Cortex of kidney (tissue), 1 donor: ENCODE measurements at places on chromosomes 12 and 14.

GRCh38 chr12:29230800-29231560 lies 81.9 kb downstream of the FAR2 start:
- no peak for DNase-seq

DNA sequence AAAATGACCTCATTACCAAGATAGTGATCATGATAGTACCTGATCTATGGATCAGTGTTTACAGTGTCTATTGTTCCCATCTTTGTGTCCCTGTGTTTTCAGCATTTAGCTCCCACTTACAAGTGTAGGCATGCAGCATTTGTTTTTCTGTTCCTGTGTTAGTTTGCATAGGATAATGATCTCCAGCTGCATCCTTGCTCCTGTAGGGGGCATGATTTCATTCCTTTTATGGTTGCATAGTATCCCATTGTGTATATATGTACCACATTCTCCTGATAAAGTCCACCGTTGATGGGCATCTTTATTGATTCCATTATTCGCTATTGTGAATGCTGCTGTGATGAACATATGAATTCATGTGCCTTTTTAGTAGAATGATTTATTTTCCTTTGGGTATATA lies 215.4 kb upstream of the NAV3 start:
- DNase-seq, result no peak

- no peak for DNase-seq
These were observed 2.7 kb downstream of the TMTC3 start for GRCh38 chr12:88144546-88145468.

- no peak for DNase-seq
These were observed 235.8 kb upstream of the DCN start for GRCh38 chr12:91418221-91419090.

- DNase-seq, result no peak
These were observed 18.5 kb upstream of the KLRD1 start for GRCh38 chr12:10289005-10289754.

- DNase-seq, result no peak
These were observed 31.4 kb downstream of the VWF start for GRCh38 chr12:6092784-6093722.

GRCh38 chr12:94073441-94074051 lies 74.8 kb upstream of the PLXNC1 start:
- no peak for DNase-seq

DNA sequence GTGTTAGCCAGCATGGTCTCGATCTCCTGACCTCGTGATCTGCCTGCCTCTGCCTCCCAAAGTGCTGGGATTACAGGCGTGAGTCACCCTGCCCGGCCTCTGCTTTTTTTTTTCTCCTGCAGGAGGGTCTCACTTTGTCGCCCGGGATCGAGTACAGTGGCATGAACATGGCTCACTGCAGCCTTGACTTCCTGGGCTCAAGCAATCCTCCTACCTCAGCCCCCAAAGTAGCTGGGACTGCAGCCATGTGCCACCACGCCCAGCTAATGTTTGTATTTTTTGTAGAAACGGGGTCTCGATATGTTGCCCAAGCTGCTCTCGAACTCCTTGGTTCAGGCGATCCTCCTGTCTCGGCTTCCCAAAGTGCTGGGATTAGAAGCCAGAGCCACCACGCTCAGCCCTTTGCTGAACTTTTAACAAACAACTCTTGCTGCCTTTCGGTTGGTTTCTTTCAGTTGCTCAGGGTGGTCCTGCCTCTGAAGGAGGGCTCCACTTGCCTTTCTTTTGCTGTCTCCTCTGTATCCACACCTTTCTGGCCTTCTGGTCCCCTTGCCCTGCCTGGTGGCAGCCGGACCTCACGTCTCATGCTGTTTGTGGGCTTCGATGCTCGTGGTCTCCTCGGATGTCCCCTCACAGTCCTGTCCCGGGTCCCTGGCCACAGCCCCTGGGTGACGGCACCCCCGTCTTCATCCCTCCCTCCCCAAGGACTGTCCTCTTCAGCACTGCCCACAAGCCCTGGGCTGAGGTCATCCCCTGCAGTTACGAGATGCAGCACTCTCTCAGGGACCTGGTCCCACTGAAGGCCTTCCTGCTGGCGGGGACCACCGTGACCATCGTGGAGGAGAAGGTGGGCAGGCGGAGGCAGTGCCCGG lies 3.8 kb upstream of the B3GNT4 start:
- DNase-seq, result no peak

DNA sequence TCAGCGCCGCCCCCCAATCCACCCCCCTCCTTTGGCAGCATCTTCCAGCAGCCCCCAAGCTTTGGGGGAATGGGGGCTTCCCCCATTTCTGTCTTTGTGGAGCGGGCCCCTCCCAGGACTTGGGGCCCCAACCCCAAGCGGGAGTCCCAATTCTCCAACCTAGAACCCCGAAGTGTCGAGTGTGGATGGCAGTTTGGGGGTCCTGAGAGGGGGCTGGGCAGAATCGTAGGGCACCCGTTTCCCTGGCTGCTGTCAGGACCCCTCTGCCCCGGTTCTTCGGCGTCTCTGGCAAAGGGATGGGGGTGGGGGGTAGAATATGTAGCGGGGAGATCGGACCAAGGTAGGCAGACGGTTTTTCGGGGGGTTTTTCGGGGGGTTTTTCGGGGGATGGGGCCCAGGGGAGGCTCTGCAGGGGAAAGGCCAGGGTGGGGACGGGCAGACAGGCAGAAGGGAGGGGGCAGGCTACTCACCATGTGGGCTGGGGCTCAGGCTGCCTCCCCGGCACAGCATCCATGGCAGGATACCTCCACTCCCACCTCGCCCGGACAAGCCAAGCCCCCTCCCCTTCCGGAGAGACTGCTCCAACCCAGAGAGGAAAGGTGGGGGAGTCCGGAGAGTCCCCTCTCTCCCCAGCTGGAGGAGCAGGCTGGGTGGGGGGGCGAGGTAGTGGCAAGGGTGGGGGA lies 739 bp downstream of the JPH4 start:
- no peak for DNase-seq

DNA sequence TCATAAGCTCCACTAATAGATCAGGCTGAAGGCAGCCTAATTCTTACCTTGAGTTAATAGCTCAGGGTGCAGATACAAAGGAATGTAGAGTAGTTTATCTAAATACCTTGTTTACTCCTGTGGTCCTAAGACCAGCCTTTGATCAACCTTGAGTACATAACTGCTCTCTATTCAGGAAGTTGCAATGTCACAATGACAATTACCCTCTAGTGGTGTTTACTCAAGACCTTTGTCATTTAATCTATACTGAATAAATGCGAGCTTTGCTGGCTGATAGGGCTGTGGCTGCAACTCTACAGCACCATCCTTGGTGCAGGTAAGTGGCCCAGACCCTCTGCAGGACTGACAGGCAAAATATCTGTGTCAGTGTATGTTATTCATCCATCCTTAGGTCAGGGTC lies 282.7 kb downstream of the ATXN7L3B start:
- DNase-seq, result no peak

DNA sequence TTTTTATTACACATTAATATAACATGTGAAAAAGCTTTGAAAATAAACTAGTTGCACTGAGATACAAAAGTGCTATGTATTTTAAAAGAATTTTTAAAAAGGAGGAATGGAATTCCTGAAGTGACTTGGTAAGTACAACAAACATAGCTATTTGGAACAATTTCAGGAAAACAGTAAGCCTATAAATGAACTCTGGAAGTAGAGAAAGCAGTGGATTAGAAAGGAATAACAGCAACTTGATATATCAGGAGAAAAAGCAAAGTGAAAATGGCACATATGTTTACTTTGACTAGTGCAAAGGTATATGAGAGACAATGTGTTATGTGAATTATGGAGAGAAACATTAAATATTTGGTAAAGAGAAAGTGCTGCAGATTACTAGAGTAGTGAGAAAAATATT lies 811.7 kb downstream of the C12orf50 start:
- DNase-seq, result no peak

DNA sequence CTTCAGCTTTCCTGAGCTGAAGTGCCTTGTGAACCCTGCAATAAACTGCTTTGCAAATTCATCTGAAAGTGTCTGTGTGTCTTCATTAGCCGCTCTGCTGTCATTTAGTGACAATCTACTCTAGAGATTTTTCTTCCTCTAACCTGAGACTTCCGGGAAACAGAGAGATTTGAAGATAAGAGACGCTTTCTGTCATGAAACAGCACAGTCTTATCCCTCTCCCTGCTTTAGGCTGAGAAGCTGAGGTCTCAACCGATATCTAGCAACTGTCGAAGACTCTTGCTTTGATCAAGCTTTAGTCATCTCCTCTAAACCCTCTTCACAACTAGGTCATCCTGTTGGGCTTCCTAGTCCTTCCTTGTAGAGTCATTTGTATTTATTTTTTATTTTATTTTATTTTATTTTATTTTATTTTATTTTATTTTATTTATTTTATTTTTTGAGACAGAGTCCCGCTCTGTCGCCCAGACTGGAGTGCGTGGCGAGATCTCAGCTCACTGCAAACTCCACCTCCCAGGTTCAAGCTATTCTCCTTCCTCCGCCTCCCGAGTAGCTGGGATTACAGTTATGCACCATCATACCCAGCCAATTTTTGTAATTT lies 1.2 kb downstream of the RNASE2 start:
- DNase-seq, result no peak

DNA sequence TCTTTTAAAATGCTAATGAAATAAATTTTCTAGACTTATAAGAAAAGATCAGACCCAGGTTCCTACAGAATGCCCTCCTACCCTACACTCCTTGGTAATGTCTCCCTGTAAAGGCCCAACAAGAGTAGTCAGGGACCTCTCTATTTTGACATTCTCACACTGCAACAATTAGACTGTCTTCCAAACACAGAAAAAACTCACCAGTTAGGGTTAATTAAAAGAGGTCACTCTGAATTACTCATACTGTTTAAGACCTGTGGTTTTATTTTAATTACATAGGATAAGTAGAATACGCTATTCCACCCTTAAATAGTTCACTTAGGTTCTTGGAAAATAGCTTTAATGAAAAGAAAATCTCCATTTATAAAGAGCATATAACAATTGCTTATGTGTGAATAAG lies 142.4 kb downstream of the ITPR2 start:
- no peak for DNase-seq
